ENCODE measurements at places on chromosomes 2 and 18.
A peak's percentile ranks its signal among the peaks of the same experiment; 100 is the strongest.

GRCh38 chr2:79714283-79714682 is 201.4 kb downstream of the CTNNA2 start:
- DNase-seq = no peak

GRCh38 chr2:137249463-137250130 is 484.3 kb downstream of the THSD7B start:
- DNase-seq = no peak

DNA sequence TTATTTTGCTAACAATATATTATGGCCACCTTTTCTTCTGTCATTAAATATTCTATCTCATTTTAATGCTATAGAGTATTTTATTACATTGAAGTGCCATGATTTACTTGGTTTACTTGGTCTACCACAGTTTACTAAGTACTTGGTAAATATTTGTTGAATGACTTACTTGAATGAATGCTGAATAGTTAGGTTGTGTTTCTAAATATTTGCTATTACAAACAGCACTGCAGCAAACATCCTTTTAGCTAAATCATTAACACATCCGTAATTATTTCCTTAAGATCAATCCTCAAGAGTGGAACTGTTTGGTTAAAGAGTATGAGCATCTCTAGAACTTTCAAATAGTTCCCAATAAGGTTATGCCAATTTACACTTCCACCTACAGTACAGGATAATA is 318.7 kb downstream of the MYCN start:
- no peak for DNase-seq

- DNase-seq = no peak
Observed at GRCh38 chr2:14720739-14721138, 88.2 kb downstream of the LRATD1 start.

GRCh38 chr2:214543386-214543955 is 132.6 kb downstream of the VWC2L start:
- no peak for DNase-seq

- no peak for DNase-seq
Observed at GRCh38 chr2:42916324-42916723, 123.9 kb upstream of the HAAO start.

DNA sequence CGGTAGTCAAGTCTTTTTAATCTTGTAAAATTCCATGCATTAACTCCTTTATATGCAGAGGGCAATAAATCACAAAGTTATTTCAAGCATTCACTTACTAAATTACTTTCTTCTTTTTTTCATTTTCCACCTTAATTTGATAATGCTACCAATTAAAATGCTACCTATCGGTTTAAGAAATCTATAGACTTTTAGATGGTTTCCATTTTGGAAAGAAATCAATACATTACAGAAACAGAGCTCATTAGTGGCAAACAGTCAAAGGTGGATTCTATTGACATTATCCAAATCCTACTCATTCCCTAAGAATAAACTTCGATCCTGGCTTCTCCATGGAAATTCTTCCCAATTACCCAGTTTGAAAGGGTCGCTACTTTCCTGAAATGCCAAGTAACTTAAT is 176.5 kb downstream of the MREG start:
- DNase-seq = no peak

DNA sequence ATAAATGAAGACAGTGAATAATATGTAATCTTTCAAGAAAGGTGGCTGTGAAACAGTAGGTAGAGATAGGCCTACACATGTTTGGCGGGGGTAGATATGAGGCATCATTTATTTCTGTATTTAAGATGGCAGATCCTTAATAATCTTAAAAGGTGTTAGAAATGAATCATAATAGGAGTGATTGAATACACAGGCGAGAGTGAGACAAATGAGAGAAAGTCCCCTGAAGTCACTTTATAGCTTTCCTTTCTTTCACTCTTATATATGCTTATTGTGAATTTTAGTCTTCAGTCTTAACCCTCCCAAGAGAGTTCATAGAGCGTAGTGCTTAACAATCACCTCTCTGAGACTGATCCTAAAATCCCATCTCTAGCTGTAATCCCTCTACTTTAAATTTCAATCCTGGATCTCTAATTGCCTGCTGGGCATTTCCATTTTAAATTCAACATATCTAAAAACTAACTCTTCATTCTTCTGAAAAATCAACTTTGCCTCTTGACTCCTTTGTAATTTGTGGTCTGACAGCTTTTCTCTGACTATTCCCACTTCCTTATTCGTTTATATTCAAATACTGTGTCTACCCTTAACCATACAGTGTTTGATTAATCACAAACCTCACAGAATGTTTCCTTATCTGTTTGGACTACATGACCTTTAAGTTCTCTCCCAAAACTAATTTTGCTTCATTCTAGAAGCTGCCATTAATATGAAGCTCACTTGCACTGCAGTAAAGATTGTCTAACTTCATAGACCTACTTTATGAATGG is 463.7 kb upstream of the FSIP2 start:
- no peak for DNase-seq

DNA sequence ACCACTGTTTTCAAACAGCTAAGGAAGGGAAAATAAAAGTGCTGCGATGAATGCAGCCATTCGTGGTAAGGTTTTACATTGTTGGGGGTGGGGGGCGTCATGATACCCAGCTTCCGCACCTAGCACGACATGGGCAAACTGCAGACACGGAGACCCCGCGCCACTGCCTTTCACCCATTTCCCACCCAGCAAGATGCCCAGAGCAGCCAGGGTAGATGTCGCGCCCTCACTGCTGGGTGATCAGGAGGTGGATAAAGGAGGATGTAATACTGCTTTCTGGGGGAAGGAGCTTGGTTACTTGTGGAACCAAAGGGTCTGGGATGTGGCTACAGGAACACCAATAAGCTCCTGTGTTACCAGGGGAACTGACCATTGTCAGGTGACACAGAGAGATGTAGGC is 138.4 kb downstream of the ZNF516 start:
- DNase-seq = no peak

DNA sequence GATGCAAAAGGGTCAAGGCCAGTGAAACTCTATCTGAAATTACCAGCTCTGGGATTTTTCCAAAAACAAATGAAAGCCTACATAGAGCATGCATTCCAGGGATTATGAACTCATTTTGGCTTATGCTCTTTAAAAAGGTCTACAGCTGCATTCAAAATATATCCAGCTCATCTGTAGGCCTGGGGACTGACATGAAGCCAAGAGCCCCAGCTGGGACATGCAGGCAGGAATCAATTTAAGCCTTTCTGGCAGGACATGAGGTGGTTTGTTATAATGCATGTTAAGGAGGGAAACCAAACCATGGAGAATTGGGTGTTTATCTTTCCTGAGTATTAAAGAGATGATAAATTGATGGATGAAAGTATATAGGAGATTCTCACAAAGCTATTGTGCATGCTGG is 164.5 kb downstream of the RBM43 start:
- DNase-seq = no peak

- peak; percentile 44 for DNase-seq
Observed at GRCh38 chr2:98634406-98635092, 26.2 kb downstream of the UNC50 start.

DNA sequence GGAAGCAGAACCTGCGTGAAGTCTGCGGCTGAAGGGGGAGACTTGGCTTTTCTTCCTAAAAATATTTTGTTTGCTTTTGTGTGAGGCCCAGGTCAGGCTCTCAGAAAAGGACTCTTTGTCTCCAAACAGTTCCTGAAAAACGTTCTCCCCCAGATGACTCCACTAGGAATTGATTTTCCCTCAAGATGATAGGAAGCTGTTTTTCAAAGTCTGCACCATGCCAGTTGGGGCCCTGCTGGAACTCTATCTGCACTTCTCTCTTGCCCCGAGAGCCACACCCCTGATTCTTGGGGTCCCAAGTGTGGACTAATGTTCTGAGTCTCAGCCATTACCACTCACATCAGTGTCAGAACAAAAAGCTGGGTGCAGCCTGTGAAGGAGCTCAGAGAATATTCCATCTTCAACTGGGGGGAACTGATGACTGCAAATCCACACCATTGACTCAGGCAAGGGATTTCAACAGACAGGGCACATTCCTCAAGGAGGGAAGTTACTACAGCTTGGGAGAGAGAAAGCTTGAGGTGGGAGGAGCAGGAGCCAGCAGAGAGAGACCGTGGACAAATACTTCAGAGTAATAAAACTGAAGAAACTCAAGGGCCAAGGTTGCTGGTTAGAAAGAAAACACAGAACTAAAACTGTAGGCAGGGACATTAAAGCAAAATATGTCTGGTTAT is 768.3 kb downstream of the RNF144A start:
- no peak for DNase-seq

DNA sequence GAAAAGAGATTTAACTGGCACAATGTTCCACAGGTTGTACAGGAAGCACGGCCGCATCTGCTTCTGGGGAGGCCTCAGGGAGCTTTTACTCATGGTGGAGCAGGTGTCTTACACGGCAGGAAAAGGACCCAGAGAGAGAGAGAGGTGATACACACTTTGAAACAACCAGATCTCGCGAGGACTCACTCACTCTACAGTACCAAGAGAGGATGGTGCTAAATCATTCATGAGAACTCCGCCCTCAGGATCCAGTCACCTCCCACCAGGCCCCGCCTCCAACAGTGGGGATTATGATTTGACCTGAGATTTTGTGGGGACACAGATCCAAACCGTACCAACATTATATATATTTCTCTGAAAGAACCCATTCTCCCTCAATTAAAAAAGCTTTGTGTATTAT is 79.7 kb upstream of the DOCK10 start:
- DNase-seq = no peak

- DNase-seq = no peak
Observed at GRCh38 chr2:151979694-151980093, 119.2 kb downstream of the CACNB4 start.

- no peak for DNase-seq
Observed at GRCh38 chr2:16114836-16115235, 174.5 kb downstream of the MYCN start.

DNA sequence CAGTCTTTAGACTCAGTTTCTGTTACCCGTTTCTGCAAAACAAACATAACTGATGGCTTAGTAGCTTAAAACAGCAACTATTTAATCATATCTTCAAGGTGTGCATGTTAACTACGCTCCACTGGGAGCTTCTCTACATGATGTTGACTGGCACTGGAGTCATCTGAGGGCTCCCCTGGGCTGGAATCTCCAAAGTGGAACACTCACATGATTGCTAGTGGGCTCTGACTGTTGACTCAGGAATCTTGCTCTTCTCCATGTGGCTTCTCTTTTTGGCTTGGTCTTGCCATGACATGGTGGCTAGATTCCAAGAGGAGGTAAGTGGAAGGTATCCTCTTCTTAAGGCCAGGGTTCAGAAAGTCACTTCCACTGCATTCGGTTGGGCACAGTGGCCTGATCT is 160.8 kb downstream of the PMAIP1 start:
- no peak for DNase-seq

- no peak for DNase-seq
Observed at GRCh38 chr2:197086500-197086899, 160.0 kb upstream of the PGAP1 start.

DNA sequence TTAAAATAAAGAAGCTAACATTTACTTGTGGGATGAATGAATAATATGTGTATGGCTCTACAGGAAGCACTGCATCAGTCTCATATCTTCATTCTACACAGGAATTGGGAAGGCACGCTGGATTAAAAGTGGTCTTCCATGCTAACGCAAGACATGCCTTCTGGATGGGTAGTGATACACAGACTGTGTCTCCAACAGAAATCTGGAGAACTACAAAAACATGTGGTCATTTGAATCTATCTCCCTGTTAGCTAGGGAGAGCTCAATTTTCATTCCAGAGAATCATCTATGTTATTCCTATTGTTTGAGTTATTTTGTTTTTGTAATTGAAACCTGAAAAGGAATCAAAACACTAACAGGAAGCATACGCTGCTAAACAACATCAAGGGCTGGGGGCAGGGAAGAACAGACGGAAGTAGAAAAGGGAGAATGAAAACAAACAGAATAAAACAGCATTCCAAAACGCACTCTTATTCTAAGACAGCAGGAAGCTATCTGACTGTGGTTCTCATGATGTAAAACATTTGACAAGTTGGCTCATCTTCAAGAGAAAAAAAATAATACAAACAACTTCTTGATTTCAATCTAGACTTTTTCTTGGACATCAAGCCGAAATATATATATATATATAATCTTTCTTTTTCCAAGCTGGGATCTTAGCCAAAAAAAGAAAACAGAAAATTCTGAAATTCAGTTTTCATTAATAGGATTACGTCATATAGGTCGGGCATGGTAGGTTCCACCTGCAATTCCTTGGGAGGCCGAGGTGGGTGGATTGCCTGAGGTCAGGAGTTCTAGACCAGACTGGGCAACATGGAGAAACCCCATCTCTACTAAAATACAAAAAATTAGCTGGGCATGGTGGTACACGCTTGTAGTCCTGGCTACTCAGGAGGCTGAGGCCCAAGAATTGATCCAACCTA is 31.5 kb upstream of the ASNSD1 start:
- no peak for DNase-seq

- DNase-seq = no peak
Observed at GRCh38 chr2:148475626-148476025, 168.9 kb upstream of the EPC2 start.

GRCh38 chr2:46239175-46239846 is 57.9 kb upstream of the EPAS1 start:
- DNase-seq = no peak

Measured in activated T-cell treated with anti-CD3 and anti-CD28 coated beads for 24 hours (primary cell).